ENCODE measurements at places on chromosomes 5 and 9.

- no peak for DNase-seq
Measured at GRCh38 chr5:1172670-1173404, 28.6 kb upstream of the SLC6A19 start.

DNA sequence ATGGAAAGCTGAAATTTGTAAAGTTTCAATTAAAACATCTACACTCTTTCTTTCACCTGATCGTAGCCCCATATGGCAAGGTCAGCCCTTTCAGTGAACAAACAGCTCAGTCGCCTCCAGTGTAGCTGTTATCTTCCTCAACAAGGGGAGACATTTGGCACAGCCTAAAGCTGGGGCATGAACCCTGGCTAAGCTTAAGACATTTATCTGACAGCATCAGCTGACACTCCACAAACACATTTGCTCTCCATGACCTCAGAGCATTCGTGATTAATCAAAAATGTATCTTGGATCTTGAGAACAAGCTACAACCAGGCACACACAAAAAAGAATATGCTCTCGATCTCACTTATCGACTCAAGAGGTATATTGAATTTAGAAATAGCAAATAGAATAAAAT, 67.3 kb downstream of the POU5F2 start:
- no peak for DNase-seq

GRCh38 chr5:98780390-98780789, 6.9 kb downstream of the RGMB start:
- no peak for DNase-seq

DNA sequence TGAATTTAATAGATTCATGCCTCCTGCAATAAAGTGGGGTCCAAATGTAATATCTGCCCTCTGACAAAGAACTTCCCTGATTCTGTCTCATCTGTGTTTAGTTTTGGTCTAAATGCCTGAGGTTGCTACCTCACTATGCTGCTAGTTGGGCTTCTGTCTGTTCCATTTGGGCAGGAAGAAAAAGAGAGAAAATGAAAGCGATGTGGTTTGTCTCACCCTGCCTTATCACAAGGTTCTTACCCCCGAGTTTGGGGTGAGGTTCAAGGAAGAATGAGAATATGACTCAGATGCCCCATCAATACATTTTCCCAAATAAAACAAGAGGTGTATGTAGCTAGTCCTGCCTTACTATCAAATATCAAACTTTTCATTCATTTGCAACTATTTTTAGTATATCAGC, 132.1 kb upstream of the MTAP start:
- no peak for DNase-seq

DNA sequence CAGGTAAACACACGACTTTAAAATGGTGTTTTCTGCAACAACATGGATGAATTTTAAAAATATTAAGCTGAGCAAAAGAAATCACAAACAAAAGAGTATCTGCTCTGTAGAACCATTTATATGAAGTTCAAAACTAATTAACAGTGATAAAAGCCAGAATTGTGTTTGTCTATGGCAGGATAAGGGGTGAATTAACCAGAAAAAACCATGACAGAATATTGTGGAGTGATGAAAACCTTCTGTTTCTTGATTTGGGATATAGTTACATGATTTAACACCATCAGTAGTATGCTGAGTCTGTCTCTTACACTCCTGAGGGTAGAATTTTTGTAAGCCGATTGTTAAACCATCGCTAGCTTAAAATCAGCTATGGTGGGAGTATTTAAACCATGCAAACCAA, 101.7 kb upstream of the ZNF366 start:
- DNase-seq = no peak

DNA sequence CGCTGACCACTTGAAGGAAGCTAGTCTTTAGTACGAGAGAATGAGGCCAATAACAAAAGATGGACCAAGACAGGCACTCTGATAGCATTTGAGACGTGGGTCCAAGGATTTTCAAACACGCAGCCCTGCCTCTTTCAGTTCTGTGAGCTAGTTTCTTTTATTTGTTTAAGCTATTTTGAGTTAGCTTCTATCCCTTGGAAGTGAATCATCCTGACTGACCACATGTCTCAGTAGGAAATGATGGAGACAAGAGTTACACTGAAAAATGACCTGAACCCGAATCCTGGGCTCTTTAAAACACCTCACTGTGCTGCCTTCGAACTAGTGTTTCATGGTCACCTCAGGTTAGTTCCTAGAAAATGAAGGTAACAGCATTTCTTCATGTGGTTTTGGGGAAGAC, 9.9 kb downstream of the TEK start:
- no peak for DNase-seq

DNA sequence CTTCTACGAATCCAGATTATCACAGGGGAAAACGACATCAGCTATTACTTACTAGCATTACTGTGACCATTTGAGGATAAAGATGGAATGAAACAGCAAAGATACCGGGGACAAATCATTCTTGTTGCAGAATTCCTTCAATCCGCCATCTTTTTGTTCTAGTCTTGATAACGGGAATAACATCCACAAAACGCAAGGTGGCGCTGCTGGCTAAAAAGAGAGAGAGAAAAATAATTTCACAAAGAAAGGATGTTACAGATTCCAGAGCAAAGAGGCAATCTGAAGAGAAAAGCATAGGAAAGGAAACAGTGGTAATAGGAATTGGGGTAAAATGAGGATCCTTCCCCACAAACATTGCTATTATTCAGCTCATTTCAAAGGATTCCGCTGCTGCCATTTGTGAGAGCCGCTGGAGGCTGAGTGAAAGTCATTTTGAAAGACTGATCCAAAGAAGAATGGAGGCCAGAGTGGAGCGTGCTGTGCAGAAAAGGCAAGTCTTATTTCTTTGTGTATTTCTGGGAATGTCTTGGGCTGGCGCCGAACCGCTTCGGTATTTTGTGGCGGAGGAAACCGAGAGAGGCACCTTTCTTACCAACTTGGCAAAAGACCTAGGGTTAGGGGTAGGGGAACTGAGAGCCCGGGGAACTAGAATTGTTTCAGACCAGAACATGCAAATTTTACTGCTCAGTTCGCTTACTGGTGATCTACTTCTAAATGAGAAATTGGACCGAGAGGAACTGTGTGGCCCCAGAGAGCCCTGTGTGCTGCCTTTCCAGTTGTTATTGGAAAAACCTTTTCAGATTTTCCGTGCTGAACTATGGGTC, at the start of gene PCDHB7:
Gene PCDHB7, plus strand, starts transcription at position 264 of the 824 bp plus-strand sequence. Its CDS starts 192 bp downstream, at position 456.
- no peak for DNase-seq

DNA sequence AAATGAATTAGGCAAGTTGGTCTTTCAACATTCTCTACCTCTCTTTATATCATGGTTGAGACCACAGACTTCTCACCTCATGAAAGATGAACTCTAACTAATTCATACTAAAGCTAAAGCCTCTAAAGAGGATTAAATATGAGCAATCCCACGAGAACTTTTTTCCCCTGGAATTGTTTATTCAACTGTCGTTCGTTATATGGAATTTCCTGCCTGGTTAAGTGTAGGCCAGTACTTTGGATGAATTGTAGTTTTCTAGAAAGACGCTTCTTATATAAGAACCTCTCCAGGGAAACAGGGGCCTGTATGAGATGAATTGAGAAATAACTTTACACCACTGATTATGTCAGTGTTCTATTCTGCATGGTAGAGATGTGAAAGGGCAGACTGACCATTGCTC, 42.9 kb downstream of the PDCD1LG2 start:
- DNase-seq = no peak

DNA sequence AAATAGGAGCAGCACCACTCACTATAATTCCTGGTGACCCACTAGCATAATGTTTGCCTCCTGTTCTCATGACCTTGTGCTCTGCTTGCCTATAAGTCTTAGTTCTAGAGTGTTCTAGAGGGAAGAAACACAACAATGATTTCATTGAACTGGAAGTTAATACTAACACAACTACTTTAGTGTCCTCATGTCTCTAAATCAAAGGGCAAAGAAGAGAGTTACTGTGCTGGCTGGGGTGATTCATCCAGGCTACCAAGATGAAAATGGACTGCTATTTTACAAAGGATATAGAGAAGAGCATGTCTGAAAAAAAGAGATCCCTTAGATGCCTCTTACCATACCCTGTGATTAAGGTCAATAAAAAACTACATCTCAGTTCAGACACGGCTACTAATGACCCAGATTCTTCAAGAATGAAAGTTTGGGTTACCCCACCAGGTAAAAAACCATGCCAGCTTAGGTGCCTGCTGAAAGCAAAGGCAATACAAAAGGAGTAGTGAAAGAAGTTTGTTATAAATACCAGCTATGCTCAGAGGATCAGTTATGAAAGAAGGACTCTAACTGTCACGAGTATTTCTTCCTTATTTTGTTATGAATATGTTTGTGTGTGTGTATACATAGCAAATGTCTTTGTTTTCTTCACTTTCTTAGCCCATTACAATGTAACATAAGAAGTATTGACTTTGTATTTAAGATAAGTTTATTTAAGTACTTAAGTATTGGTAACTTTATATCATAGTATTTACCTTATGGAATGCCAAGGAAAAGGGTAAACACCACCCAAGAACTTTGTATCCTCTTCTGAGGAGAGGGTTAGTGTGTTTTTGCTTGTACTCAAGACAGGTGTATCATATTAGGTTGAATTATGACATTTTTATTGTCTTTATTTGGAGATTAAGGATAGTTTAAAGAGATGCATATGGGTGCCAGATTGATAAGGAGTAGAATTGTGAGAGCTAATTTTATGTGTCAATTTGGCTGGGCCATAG, 314.1 kb upstream of the PTGER4 start:
- DNase-seq = no peak

GRCh38 chr9:82091100-82091499, 102.5 kb downstream of the SPATA31D1 start:
- no peak for DNase-seq

DNA sequence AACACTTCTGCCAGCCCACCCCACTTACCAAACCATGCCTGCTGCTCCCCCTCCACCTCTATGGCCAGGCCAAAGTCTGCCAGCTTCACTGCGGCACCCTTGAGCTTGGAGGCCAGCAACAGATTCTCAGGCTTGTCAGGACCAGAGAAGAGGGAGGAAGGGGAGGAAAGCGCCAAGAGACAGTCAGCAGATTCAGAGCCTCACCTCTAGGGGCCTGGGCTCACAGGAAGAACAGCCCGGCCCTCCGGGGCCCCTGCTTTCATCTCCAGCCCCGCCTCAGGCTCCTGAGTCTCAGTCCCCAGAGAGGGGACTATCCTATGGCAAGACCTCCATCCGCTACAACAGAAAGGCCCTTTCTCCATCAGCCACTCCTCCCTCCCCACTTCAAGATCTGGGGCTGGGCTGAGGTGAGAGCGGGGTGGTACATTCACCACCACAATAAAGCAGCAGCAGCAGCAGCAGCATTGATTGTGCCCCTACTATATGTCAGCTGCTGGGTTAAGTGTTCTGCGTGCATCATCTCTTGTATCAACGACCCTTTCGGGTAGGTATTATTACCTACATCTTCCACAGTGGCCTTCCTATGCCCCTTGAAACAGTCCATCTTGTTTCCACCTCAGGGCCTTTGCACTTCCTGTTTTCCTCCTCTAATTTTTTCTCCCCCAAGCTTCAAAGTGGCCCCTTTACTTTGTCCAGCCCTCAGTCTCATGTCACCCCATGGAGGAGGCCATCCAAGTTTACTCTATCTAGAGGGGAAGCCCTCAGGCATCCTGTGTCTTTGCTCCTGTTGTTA, 36.0 kb downstream of the CAMK2A start:
- no peak for DNase-seq

DNA sequence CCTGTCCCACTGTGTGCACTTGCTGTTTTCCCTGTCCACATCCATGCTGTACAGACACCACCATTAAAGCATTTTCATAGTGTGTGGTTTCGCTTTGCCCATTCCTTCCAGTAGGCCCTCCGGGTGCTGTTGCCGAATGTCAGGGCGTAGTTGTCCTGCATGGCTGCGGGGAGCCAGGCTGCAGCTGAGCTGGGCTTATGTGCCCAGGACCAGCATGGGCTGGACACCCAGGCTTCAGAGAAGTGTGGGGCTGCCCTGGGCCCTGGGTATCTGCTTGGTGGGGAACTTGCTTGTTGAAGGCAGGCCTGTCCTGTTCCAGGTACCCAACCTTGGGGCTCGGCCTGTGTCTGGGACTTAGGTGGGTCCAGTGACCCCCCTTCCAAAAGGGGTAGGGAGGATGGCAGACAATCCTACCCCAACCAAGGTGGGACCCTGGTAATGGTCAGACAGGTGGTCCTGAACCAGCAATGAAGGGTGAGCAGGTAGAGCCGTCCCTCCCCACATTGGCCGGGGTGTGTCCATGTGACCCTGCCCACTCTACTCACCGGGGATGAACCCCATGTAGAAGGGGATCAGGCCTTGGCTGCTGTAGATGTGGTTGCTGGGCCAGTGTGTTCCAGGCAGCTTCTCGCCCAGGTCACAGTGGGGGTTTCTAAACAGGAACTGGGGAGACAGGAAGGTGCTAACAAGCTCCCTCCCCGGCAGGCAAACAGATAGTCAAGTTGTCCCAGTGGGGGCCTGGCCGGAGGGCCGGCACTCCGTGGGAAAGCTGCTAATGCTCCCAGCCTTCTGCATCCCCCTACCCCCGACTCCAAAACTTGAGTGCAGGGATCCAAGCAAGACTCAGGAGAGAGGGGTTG, 2.8 kb downstream of the TUBB4B start:
- no peak for DNase-seq

DNA sequence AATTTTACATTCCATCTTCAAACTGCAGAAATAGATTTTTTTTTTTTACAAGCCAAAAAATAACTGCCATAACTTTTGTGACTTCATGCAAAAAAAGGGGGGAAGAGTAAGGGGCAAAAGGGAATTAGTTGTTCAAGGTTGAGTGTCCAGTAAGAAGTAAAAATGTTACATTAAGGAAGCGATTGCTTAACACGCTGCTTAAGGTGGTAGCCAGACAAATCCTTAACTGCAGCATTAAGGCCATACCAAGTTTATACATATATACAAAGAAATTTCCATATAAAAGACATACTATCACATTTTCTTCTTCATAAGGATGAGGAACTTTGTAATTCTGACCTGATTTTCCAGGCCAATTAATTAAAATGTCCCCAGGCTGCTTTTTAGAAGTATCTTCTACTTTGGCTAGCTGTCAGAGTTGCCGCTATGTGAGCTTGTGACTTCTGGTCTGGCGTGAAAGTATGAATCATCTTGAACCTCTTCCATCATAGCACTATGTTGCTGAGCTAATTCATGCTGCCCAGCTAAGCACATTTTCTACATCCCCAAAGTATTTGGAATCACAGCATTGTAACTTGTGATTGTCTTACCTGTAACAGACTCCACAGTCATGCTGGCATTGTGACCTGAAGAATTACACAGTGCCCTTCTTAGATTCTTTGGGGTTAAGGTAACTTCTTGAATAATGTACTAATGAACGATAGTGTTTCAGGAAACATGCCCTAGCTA, 40.0 kb downstream of the G3BP1 start:
- DNase-seq = no peak

GRCh38 chr9:81431641-81432040, 257.7 kb downstream of the TLE1 start:
- no peak for DNase-seq

GRCh38 chr5:147417135-147417813, 92.6 kb downstream of the DPYSL3 start:
- DNase-seq = no peak

GRCh38 chr5:177142778-177143177, 9.2 kb downstream of the NSD1 start:
- DNase-seq = no peak

- DNase-seq = no peak
Measured at GRCh38 chr9:129919841-129920240, 84.6 kb downstream of the USP20 start.

Data from T follicular helper cell (primary cell).